GM23338 (cell line): ENCODE measurements at places on chromosomes 6 and 20.

DNA sequence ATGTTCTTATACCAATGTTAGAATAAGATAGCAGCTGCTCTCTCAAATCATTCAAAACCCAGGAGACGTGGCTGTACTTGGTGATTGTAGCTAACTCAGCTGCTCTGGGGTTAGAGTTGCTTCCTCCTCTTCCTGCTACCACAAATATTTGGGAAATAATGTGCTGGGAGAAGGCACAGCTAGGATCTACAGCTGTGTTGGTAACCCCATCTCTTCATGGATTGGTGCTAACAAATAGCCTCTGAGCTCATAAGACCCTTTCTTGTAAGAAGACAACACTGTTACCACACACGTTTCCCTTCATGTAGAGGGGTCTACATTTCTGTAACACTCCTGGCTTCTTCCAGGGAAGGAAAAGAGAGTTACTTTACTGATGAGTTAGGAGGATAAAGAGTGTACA is 911.0 kb upstream of the CITED2 start:
- DNase-seq: no peak

- no peak for DNase-seq
These were observed 1086.2 kb downstream of the KIF16B start for GRCh38 chr20:15487030-15487429.

- DNase-seq: no peak
These were observed 64.3 kb upstream of the CD93 start for GRCh38 chr20:23150304-23151007.

GRCh38 chr6:75503291-75503690 is 9.7 kb upstream of the FILIP1 start:
- no peak for DNase-seq

DNA sequence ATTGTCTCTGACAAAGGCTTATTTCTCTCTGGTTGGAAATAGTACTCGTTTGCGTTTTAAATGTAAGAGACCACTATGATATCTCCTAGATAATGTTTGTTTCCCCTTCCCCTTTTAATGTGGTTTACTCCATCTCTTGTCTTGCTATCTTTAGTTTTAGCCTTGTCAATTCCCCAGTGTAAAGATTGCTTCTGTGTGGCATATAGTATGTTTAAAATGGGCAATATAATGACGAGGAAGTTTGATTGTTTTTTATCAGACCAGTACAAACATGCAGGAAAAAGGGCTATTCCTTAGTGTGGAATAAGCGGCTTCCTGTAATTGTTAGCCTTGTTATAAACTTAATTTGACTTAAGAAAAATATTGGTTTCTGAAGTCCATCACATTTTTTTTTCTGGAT is 3.1 kb downstream of the QKI start:
- DNase-seq: no peak

GRCh38 chr6:9225441-9225871 is 790.1 kb upstream of the SLC35B3 start:
- no peak for DNase-seq

DNA sequence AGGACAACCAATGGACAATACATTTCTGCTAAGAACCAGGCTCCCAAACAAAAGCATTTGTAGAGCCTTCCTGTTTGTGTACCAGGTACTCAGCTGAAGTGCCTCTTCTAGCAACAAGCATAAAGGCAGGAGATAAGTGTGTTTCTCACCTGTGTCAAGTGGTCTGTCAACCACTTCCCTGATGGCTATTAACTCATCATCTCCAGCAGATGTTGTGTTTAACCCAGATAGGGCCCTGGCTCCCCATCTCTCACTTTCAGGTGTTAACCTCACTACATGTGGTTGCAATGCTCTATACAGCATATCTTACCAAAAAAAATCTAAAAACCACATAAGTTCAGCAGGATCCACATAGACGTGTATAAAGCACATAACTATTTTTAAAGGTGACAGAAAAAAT is 9.6 kb upstream of the IL17A start:
- no peak for DNase-seq

GRCh38 chr6:14085176-14085787 is 32.3 kb upstream of the CD83 start:
- DNase-seq: no peak

DNA sequence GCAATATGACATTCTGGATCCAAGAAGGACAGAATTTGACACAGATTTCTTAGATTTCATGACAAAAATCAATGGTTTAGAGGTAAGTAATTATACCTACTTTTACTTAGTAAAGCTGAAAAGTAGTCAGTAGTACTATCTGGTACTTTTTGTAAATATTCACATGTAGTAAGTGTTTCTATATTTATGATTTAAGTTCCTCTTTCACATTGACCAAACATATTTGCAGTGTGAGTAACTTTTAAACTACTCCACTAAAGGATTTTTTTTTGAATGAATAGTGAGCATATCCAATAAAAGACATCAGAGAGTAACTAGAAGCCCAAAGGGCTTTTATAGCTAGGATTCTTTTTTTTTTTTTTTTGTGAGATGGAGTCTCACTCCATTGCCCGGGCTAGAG is 60.8 kb downstream of the DNAH8 start:
- DNase-seq: no peak

- DNase-seq: no peak
These were observed 81.7 kb upstream of the FRMD1 start for GRCh38 chr6:168160506-168161370.

- no peak for DNase-seq
These were observed 27.2 kb upstream of the TULP4 start for GRCh38 chr6:158284876-158285655.

- DNase-seq: no peak
These were observed 40.5 kb downstream of the DSE start for GRCh38 chr6:116411284-116411623.

GRCh38 chr20:40110311-40110831 is 578.7 kb downstream of the MAFB start:
- DNase-seq: no peak

DNA sequence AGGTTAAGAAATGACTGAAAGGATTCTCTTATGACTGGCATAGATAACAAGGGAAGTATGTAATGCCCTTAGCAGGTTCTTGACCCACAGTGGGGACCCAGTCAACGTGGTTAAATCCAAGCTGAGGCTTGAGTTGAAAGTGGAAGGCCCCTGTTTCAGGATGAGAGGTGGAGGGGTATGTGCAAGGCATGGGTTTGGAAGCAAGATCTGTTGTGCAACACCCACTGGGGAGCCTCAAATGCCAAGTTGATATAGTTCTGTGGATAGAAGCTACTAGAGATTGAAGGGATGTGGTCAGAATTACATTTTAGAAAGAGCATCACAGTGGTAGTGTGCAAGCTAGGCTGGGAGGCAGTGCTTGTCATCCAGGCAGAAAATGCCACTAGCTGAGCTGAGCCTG is 5.1 kb downstream of the PABPC1L start:
- DNase-seq: no peak

DNA sequence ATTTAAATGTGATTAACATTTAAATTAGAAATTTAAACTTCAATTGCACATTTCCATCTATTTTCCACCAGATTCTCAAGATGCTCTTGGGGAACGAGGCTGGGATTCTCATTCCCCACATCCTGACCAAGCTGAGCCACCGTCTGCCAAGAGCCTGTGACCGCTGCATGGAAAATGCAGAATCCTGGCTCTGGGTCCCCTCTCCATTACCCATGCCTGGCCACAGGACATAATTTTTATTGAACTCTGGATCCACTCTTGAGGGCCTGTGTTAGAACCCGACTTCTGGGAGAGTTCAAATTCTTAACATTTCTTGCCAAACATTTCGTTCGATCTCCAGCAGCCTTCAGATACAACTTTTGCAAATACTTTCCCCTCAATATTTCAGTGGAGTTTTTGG is 201.6 kb upstream of the SNX9 start:
- DNase-seq: no peak

- DNase-seq: no peak
These were observed 29.4 kb upstream of the ASF1A start for GRCh38 chr6:118864341-118865099.

DNA sequence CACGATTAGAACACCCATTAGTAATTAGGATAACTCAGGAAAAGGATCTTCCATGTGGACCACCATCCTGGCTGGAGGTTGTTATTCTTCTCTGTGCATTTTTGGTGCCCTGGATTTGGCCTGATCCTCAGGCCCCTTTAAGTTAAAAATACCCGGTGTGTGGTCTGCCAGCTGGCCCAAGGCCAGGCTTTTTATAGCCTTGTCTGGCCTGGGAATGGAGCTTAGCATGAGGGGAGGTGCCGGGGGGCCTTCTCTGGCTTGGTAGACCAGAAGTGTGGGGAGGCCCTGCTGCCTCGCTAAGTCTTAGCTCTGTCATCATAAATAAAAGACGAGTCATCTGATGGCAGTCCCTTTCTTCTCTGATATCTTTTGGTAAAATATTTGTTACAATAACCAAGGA is 71.4 kb downstream of the ARID1B start:
- no peak for DNase-seq

DNA sequence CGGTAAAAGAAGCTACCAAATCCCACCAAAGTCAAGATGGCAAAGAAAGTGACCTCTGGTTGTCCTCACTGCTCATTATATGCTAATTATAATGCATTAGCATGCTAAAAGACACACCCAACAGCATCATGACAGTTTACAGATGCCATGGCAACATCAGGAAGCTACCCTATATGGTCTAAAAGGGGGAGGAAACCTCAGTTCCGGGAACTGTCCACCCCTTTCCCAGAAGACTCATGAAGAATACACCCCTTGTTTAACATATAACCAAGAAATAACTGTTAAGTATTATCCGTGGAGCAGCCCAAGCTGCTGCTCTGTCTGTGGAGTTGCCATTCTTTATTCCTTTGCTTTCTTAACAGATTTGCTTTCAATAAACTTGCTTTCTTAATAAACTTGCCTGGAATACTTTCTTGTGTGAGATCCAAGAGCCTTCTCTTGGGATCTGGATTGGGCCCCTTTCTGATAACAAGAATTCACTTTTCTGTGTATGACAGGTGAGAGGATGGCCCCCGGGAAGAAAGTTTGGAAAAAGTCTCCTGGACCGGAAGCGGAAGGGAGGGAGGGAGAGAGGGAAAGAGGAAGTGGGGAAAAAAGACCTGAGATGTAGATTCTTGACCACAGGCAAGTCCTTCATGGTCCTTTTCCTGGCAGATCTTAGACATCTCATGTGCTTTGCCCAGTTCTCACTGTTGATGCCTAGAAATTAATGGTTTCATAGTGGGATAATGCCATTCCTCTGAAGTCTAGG is 146.7 kb upstream of the ID4 start:
- DNase-seq: peak; percentile 49

DNA sequence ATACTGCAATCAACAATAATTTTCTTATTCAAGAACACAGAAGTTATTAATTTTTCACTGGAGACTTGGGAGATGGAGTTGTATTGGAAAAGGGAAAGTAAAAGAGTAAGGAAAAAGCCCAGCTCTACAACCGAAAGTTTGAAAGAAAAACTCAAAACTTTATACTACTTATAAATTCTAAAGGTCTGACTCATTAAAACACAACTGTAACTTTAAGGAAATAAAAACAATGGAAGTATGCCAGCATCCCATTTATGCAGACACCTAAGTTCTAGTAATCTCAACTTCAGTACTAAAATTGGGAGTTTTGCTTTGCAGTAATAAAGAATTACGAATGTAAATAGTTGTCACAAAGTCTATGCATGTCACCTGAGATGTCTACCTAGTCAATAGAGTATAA is 80.6 kb downstream of the IRAK1BP1 start:
- no peak for DNase-seq

GRCh38 chr6:160112628-160113299 is 8.9 kb upstream of the SLC22A1 start:
- no peak for DNase-seq

GRCh38 chr20:10633718-10634117 is 40.1 kb downstream of the JAG1 start:
- DNase-seq: no peak

DNA sequence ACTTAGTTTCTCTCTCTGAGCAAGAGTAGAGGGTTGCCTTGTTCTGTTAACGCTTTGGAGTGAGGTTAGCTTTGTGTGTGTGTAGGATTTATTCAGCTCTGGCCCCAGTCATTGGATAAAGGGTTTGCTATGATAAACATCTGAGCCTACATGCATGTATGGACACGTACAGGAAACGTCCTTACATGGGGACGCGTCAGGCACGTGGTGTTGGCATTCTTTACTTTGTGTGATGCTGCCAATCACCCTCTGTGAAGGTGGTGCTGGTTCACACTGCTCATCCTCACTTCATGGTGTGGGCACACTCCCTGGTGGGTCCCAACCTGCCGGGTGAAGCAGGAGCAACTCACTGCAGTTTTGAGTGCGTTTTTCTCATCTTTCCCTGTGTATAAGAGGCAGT is 53.4 kb upstream of the CD93 start:
- DNase-seq: no peak

GRCh38 chr20:1185316-1185741 is 548 bp upstream of the TMEM74B start:
- DNase-seq: peak; percentile 56

GRCh38 chr6:1678201-1678600 is 68.5 kb downstream of the FOXC1 start:
- peak; percentile 35 for DNase-seq
